ENCODE measurements at places on chromosomes 2 and 18.

- no peak for DNase-seq
These were observed 24.2 kb upstream of the SPR start for GRCh38 chr2:72863046-72863445.

DNA sequence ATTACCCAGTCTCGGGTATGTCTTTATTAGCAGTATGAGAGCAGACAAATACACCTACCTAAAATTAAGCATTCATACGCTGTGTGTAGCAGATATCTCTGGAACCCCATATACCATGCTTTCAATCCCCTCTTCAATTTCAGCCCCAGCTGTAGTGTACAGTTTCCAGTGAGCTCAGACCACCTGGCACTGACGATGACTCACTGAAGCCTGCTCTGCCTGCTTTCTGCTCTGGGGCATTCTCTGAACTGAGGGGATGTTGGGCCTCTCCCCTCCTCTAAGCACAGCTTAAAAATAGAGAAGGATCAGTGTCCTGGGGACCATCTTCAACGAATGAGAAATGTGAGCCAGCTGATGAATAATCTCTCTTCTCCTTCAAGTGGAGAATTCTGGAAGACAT, 8.7 kb upstream of the CCL20 start:
- DNase-seq = no peak

DNA sequence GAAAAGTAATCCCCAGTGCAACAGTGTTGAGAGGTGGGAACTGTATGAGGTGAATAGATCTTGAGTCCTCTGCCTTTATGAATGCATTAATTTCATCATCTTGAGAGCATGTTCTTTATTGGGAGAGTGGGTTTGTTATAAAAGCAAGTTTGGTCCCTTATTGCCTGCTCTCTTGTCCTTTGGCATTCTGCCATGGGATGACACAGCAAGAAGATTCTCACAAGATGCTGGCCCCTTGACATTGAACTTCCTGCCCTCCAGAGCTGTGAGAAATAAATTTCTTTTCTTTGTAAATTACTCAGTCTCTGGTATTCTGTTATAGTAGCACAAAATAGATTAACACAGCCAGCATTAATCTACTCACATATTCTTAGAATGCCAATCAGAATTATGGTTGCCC, 108.6 kb downstream of the EHBP1 start:
- DNase-seq = no peak

DNA sequence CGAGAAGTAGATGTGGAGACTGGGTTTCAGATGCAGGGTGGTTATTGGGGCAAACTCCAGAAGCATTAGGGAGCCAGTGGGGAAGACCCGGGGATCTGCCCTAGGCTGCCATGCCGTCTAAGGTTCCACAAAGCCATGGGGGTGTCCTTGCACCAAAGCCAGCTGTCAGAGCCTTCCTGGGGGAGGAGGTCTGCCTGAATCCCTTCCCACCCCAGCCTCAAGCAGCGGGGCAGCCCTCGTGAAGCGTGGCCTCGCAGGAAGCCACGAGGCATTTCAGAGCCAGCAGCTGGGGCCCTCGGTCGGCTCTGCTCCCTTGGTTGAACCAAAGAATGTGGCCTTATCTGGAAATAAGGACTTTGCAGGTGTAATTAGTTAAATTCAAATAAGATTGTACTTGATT, 51.2 kb upstream of the UBE2F start:
- DNase-seq = no peak

DNA sequence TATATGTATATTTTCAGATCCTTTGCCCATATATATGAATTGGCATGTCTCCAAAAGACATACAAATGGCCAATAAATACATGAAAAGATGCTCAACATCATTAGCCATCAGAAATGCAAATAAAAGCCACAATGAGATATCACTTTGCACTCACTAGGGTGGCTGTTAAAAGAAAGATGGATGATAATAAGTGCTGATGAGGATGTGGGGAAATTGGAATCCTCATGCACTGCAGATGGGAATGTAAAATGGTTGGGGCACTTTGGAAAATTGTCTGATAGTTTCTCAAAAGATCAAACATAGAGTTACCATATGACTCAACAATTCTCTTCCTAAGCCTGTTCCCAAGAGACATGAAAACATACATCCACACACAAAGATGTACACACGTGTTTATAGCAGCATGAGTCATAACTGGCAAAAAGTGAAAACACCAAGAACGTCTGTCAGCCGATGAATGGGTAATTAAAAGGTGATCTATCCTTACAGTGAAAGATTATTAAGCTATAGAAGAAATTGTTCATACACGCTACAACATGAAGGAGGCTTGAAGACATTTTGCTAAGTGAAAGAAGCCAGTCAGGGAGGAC, 19.7 kb downstream of the NGEF start:
- no peak for DNase-seq

GRCh38 chr18:5673616-5674015, 129.8 kb upstream of the EPB41L3 start:
- no peak for DNase-seq

DNA sequence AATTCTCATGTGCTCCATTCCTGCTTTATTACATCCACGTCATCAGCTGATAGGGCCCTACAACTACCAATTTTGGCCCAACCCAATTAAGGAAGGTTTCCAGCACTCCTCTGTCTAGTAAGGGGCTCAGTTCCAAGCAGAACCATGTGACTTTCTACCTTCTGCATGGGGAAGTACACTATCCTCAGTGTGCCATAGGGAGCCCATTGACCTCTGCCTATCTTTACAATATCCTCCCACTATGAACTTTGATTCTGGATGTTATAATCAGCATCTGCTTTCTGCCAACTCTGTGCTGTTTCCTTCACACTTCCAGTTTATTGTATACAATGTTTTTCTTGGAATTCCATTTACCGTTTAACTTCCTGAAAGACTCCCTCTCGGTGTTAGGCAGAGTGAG, 53.9 kb upstream of the GCFC2 start:
- no peak for DNase-seq

GRCh38 chr2:67130531-67131256, 266.4 kb upstream of the ETAA1 start:
- DNase-seq = no peak

- no peak for DNase-seq
These were observed 47.8 kb downstream of the PRELID3A start for GRCh38 chr18:12455496-12455895.

DNA sequence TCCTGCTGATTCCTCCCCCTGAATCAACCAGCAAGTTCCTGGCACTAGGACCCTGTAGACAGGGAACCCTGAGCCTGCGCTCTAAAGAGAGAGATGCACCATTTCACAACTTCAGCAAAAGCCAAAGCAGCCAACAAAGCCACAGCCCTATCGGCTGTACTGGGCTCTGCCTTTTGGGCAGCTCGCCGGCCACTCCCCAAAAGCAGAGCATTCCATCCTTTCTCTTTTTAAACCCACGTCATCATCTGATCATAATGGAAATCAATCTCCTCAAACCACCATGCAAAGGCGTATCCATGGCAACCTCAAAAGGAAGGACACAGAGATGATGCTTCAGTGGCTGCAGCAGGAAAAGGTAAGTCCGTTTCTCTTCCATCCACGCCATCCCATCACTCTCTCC, 5.3 kb upstream of the DCTN1 start:
- no peak for DNase-seq
